ENCODE measurements at places on chromosomes 4 and X. TPM values are rescaled to one million over a fixed set of nuclear protein-coding genes. Genes with fewer than 3 reads are reported as not detected.

GRCh38 chr4:174210354-174210753, 73.1 kb downstream of the FBXO8 start:
- no peak for DNase-seq

GRCh38 chrX:12330841-12331240, 192.6 kb downstream of the FRMPD4 start:
- DNase-seq: no peak

SRPX2 gene
- 25.2 TPM for polyA plus RNA-seq

GRCh38 chr4:118289794-118290193, 63.0 kb downstream of the PRSS12 start:
- DNase-seq: no peak

DNA sequence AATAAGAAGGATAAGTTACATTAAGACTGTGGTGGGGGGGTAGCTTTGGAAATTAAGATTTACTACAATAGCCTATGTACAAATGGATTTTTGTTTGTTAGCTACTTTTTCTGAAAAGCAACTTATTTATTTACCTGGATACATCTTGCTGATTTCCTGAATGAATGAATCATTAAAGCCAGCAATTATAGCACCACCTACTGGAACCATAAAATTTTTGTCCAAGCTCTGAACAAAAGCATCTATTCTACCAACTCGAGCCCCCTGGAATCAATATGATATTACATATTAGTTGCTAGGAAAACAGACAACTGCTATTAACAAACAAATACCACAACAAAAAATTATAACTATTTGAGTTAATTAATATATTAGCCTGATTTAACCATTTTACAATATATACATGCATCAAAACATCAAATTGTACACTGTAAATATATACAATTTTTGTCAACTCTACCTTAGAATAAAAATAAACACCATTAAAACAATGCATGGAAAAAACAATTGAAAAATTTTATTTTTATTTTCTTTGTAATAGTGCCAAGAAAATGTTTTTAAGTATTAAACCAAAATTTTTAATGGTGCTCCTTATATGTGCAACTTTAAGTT, 15.3 kb downstream of the SEPSECS start:
- DNase-seq: no peak
